Stimulated activated CD8-positive, alpha-beta memory T cell treated with anti-CD3 and anti-CD28 coated beads, Interleukin-15, amount 100 ng/mL, for 4 hours (primary cell): ENCODE measurements at places on chromosomes 7 and 10.

DNA sequence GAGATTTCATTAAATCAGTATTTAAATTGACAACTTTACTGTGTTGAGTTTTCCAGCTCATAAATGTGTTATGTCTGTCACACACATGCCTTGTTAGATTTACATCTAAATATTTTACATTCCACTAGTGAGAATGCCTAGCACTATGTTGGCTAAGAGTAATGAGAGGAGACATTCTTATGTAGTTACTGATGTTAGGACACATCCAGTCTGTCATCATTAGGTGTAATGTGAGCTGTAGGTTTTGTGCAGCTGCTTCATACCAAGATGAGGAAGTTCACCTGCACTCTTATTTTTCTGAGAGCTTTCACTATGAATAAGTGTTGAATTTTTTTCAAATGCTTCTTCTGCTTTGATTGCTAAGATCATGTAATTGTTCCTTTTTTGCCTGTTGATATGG, 218.0 kb upstream of the IGFBP3 start:
- DNase-seq, result no peak

- DNase-seq, result no peak
These were observed 376.8 kb upstream of the PHF14 start for GRCh38 chr7:10596827-10597226.

DNA sequence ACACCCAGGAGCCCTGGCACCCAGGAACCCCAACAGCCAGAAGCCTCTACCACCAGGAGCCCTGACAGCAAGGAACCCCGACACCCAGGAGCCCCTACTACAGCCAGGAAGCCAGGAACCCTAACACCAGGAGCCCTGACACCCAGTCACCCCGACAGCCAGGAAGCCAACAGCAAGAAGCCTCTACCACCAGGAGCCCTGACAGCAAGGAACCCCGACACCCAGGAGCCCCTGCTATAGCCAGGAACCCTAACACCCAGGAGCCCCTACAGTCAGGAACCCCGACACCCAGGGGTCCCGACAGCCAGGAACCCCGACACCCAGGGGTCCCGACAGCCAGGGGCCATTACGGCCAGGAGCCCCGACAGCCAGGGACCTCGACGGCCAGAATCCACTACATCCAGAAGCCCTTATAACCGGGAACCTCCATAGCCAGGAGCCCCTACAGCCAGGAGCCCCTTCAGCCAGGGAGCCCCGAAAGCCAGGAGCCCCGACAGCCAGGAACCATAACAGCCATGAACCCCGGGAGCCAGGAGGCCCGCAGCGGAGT, 440 bp upstream of the GLRX3 start:
- no peak for DNase-seq

DNA sequence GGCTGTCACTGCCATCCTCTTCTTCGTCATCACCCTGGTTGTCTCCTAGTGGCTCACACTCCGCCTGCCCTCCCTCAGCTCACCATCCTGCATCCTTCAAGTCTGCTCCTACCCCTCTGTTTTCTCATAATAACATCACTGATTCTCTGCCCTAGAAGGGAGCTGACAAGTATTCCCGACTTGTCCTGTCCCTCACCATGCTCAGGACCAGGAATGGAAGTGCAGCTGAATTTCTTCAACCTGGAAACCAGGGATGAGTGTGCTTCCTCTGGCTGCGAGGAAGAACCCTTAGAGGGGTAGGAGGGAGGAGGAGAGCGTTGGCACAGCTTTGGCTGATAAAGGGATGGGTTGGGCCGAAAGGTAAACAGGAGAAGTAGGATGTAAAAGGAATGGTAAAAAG, 174.8 kb upstream of the GPR26 start:
- DNase-seq, result no peak

GRCh38 chr7:67635271-67635670, 638.6 kb downstream of the TYW1 start:
- DNase-seq, result no peak

DNA sequence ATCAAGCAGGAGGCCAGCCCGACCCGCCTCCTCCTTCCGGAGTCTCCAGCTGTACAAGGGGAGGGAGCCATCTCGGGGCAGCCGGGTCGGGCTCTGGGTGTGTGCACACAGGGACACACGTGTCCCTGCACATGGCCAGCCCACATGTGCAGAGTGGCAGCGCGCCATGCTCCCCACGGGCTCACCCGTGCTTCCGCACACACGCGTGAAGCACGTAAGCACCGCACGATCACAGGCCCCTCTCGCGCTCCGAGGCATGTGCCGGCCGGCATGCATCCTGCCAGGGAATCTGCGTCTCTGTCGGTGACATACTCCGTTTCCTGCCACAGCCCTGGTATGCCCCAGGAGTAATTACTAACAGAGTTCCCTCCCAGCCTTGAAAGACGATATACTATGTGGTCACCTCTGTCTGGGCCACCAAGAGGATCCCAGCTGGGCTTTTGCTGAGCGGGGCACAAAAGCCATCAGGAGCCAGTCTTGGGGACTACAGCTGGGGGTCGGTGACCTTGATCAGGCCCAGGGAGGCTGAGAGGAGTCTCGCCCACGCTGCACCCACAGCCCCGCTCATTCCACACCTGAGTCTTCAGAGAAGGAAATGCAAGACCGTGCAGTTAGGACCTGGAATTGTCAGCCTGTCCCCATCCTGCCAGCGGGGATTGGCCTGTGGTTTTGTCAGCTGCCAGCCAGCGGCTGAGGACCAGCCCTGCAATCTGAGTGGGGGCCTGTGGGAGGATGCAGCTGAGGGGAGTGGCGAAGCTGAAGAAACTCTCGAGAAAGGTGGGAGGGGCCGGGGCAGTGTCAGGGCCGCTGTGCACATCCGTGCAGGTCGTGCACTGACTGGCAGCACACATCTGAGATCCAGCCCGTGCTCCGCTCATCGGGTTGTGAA, 11.0 kb upstream of the LFNG start:
- DNase-seq, result peak; percentile 53

GRCh38 chr7:131554880-131555516, 1.4 kb downstream of the PODXL start:
- no peak for DNase-seq

DNA sequence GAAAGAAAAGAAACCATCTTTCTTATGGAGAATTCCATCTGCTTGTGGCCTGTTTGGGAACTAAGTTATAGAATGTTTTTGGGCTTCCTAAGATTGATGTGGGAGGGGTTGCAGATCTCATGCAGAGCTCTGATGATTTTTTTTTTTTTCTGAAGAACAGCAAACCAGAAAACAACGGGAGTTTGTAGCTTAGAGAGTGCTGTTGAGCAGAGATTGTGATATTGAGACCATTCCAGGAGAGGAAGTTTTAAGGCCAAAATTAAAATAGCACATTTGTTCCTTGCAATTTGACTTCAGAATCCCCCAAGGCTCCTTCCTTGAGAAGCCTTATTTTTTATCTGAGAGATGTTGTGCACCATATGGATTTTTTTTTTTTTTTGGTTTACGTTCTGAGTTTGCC, 159.5 kb upstream of the NRP1 start:
- no peak for DNase-seq

- no peak for DNase-seq
These were observed 222.1 kb upstream of the SHH start for GRCh38 chr7:156034397-156034796.

GRCh38 chr7:152975076-152975475, 215.5 kb downstream of the ACTR3B start:
- DNase-seq, result no peak
